ENCODE measurements at places on chromosomes 12 and 14.

GRCh38 chr14:52733824-52734223 is 3.9 kb downstream of the STYX start:
- DNase-seq = no peak

DNA sequence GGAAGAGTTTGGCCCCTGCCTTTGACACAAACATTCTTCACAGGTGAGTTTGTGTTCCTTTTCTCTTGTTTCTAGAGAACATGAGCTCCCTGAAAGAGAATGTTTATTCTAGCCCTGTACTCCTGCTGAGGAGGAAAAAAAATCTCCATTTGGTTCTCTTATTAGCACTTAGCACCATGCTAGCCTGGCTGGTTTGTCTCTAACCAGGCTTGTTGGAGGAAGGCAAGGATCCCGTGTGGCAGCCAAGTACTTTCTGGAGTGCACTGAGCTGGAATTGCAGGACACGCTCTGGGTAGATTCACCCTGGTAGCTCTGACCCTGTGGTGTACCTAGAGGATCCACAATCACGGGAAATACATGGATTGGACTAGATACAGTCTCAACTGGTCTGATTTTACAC is 41.9 kb downstream of the KCNA1 start:
- no peak for DNase-seq

DNA sequence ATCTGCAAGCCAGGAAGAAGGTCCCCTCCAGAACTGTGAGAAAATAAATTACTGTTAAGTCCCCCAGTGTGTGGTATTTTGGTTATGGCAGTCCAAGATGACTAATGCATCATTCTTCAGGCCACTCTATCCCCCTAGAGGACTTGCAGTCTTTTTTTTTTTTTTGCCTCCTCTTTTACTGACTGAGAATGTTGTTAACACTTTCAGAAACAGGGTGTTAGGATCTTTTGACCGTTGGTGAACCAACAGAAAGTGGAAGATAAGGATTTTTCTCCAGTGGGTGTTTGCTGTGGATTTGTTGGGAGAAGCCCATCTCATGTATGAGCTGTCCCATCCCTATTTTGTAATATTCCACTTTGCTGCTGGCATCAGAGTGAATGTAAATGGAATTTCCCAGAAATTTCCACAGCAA is 37.8 kb downstream of the MARK3 start:
- DNase-seq = no peak

GRCh38 chr12:54489857-54490256 is 7.7 kb upstream of the NCKAP1L start:
- DNase-seq = no peak

GRCh38 chr14:96502621-96503305 is 581 bp downstream of the PAPOLA start:
- peak; percentile 30 for DNase-seq

DNA sequence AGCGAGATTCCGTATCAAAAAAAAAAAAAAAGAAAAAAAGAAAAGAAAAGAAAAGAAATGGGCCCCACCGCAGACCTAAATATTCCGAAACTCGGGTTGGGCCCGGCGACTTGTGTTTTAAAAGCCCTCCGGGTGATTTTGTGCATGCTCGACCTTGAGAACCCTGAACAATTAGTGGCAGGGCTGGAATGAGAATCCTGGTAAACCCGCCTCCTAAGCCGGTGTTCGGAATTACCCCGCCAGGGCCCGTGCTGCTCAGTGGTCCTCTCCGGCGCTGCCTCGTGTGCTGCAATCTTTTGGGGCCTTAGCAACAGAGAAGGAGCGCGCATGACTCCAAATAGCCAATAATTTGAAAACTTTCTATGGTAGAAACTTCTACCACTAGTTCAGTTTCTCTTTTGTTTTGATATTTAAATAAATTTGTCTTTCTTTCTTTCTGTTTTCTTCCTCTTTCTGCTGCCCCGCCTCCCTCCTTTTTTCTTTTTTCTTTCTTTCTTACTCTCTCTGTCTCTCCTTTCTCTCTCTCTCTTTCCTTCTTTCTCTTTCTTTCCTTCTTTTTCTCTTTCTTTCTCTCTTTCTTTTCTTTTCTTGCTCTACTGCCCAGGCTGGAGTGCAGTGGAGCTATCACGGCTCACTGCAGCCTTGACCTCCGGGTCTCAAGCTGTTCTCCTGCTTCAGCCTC is 1.5 kb upstream of the GALNT6 start:
- DNase-seq = no peak

- no peak for DNase-seq
These were observed 16.0 kb upstream of the RIC8B start for GRCh38 chr12:106758349-106759110.

- no peak for DNase-seq
These were observed 42.5 kb downstream of the WDR20 start for GRCh38 chr14:102182190-102182589.

DNA sequence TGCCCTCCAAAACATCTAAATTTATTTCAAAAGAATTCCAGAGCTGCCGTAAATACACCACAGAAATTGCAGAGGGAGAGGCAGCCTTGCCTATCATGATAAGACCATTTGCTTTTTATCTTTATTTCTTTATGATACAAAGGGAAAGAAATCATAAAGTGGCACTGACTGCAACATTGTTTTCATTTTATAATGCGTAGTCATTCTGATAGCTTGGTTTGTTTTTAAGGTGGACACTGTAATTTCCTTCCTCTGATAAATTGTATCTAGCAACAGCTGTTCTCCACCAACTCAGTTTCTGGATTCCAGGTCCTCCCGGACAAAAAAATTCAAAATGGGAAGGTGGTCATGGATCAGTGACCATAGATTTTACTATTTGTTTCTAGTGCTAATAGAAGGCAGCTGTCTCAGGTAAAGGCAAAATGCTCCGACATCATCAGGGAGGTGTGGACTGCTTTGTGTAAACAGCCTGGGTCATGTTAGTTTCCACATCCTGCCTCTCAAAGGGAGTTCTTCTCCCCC is 623 bp upstream of the TSPAN8 start:
- DNase-seq = no peak

DNA sequence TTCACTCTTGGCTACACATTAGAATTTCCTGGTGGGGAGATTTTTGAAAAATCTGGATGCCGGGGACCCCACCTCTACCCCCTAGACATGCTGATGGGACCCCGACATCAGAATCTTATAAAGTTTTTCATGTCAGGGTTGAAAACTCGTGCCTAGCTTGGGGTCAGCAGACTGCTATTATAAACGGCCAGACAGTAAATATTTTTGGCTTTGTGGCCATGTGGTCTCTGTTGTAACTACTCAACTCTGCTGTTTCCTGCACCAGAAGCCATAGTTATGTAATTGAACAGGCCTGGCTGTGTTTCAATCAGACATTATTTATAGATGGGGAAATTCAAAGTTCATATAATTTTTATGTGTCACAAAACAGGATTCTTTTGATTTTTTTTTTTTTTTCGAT is 41.6 kb downstream of the ACACB start:
- DNase-seq = no peak

GRCh38 chr14:39050389-39050788 is 52.6 kb downstream of the SEC23A start:
- no peak for DNase-seq

DNA sequence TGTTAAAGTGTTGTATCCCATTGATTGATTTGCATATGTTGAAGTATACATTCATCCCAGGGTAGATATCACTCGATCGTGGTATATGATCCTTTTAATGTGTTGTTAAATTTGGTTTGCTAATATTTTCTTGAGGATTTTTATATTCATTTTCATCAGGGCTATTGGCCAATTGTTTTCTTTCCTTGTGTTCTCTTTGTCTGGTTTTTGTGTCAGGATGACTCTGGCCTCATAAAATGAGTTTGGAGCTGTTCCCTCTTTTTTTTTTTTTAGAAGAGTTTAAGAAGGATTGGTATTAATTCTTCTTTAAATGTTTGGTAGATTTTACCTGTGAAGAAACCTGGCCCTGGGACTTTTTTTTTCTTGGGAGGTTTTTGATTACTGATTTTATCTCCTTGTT is 303.5 kb upstream of the RTL1 start:
- no peak for DNase-seq

DNA sequence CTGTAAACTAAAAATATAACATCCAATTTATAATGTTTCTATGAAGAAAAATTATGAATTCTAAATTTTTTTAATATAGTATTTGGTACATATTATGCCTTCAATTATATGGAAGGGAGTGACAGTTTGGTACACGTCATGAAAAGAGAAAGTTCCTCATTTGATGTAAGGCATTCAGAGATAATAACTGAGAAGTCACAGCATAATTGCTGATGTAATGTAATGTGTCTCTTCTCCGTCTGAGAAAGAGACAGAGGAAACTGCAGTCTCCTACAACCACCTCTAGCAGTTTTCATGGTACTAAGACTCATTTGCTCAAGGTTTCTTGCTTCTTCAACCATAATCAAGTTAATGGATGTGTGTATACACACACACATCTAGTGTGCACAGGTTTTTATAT is 2.3 kb upstream of the CD69 start:
- no peak for DNase-seq

GRCh38 chr12:45655186-45655585 is 74.3 kb upstream of the ARID2 start:
- no peak for DNase-seq

DNA sequence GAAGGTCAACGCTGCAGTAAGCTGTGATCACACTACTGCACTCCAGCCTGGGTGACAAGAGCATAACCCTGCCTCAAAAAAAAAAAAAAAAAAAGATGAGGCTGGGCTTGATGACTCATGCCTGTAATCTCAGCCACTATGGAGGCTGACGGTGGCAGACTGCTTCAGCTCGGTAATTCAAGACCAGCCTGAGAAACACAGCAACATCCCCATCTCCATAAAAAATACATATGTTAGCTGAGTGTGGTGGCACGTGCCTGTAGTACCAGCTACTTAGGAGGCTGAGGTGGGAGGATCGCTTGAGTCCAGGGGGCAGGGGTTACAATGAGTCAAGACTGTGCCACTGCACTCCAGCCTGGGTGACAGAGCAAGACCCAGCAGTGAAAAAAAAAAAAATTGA is 50.4 kb downstream of the GXYLT1 start:
- no peak for DNase-seq

DNA sequence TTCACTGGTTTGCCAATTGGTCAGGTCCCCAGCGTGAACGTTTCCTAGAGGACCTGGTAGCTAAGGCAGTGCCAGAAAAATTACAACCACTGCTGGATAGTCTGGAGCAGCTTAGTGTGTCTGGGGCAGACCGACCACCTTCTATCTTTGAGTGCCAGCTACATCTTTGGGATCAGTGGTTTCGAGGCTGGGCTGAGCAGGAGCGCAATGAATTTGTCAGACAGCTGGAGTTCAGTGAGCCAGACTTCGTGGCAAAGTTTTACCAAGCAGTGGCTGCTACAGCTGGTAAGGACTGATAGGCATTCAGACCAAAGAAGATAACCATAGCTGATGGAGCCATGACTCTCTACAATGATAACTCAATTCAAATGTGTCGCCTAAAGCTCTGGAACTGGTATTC is 2.5 kb downstream of the C14orf119 start:
- DNase-seq = no peak

GRCh38 chr12:3686463-3686862 is 66.4 kb downstream of the CRACR2A start:
- DNase-seq = no peak

DNA sequence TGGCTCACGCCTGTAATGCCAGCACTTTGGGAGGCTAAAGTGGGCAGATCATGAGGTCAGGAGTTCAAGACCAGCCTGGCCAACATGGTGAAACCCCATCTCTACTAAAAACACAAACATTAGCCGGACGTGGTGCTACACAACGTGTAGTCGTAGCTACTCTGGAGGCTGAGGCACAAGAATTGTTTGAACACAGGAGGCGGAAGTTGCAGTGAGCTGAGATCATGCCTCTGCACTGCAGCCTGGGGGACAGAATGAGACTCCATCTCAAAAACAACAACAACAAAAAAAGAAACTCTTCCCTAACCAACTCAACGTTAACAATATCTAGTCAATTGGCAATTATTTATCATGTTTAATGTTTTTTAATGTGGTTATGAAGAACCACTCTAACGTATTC is 89.3 kb downstream of the EPS8 start:
- no peak for DNase-seq

DNA sequence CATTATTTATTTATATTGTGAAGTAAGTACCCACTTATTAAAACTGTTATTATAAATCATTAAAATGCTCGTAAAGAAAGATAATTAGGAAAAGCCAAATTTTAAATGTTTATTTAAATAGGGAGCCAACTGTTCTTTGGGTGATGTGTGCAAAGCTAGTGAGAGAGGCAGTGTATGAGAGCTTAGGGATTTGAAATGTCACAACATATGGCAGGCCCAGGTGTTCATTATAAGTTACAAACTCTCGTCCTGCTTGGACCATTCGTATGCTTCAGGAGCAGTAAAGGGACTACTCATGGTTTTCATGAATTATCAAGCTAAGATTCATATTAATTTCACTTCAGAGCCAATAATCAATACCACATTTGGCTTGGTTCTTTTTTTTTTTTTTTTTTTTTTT is 154.5 kb downstream of the TGFB3 start:
- DNase-seq = no peak

DNA sequence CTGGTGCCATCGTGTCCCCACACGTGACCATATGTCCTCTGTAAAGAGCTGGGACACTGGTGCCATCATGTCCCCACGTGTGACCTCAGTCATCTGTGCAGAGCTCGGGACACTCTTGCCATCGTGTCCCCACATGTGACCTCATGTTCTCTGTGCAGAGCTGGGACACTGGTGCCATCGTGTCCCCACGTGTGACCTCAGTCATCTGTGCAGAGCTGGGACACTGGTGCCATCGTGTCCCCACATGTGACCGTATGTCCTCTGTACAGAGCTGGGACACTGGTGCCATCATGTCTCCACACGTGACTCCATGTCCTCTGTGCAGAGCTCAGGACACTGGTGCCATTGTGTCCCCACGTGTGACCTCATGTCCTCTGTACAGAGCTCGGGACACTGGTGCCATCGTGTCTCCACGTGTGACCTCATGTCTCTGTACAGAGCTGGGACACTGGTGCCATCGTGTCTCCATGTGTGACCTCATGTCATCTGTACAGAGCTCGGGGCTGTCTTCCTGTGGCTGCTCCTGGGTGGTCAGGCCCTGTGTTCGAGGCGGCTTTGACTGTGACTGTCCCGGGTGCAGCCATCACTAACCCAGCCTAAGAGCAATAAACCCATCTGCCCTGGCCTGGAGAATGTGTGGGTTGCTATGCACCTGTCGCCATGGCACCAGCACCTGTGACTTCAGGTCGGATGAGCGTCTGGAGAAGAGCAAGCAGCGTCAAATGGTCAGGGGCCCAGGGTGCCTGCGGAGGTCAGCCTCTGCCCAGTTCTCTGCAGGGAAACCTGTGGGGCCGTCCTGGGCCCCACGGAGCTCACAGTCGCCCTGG is 334.4 kb downstream of the ADGRD1 start:
- DNase-seq = no peak
